Activated T-helper 1 cell treated with Interleukin-2 at 50 U/mL for 16 hours (primary cell): ENCODE measurements at places on chromosomes 2 and 18.

DNA sequence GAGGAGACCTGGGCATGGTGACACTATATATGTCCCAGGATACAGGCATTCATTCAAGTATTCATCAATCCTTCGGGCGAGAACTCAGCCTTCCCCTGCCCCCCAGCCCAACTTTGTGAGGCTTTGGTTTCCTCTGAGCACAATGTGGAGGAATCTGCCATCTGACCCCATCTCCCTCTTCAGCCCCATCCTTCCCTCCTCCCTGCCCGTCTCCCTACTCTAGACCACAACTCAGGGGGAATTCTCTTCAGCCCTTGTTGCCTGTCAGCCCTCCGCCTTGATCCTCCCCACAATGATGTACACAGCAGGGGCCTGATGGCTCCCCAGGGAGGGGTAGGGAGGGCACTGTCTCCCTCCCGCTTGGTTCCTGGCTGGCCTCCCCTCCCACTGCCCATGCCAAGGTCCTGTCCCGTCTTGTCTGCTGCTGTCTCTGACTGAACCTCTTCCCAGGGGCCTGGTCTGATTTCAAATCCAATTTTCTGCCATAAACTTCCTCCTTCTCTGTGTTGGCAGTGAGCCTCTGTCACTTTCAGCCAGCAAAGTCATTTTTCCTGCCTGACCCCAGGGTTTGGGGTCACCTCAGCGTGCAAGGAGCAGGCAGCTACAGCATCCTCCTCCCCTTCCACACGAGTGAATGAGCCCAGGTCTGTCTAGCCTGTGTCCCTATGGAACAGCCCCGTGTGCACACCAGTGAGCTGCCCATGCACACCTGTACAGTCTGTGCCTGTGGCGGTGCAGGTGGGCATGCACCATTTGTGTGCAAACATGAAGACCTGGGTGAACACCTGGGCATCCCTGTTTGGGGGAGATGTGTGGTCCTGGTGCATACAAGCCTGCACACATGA, 197.3 kb downstream of the CELF4 start:
- DNase-seq = no peak

DNA sequence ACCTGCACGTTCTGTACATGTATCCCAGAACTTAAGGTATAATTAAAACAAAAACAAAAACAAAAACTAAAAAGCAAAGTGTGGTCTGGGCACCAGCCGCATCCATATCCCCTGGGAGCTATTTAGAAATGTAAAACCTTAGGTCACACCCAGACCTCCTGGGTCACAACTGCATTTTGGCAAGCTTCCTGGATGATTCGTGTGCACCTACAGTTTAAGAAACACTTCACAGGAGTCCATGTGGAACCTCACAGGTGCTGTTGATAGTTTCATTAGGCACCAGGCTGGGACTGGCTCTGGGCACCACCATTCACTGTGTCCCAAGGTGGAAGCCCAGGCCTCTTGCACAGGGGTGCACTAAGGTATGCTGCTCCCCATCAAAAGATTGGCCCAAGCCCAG, 103.6 kb upstream of the BOD1L2 start:
- DNase-seq = no peak

DNA sequence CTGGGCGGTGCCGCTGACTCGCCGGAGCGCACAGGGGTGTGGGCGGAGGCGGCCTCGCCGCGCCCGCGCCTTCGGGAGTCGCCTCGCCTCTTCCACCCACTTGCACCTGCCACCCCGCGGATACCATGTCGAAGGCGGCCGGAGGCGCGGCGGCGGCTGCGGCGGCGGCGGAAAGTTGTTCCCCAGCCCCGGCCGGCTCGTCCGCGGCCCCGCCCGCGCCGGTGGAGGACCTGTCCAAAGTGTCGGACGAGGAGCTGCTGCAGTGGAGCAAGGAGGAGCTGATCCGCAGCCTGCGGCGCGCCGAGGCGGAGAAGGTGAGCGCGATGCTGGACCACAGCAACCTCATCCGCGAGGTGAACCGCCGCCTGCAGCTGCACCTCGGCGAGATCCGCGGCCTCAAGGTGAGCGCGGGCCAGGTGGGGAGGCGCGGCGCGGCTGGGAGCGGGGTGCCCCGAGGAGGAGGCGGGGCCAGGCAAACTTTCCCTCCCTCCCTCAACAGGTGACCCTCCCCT, 766 bp downstream of the CCDC85A start:
- DNase-seq = no peak

GRCh38 chr18:54261894-54262293, 7.4 kb upstream of the POLI start:
- DNase-seq = no peak

GRCh38 chr18:59612381-59612780, 84.8 kb downstream of the CCBE1 start:
- DNase-seq = no peak

DNA sequence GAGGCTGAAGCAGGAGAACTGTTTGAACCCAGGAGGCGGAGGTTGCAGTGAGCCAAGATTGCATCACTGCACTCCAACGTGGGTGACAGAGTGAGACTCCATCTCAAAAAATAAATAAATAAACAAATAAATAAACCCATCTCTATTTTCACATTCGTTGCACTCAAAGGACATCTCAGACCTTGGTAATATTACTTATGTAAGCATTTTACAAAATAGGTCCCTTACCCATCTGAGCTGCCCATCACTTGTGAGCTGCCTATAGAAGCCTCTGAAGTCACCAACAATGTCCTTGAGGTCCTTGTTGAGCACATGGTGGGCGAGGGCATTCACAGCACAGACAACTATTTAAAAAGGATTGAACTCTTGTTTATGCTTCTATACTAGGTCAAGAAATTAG, 15.4 kb downstream of the ENOSF1 start:
- DNase-seq = no peak
